ENCODE measurements at places on chromosomes 1 and 21.

DNA sequence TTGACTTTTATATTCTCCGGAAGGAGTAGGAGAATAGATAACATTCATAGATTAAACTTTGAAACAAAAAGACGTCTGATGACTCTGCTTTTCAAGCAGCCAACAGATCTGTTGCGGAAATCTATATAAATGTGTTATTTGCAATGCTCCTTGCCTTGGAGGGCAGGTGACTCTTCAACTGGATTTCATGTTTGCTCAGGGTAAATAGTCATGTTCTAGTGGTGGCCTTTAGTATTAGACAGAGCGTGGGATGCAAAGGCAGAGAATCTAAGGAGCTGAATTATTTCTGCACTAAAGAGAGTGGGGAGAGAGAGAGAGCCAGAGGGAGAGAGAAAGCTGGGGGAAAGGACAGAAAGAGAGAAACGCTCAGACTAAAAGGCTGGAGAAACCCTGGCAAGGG, 454.3 kb downstream of the AJAP1 start:
- no peak for DNase-seq

GRCh38 chr1:244171241-244171985, 120.3 kb downstream of the ZBTB18 start:
- DNase-seq = no peak

- DNase-seq = no peak
Observed at GRCh38 chr1:17094664-17095063, 24.6 kb downstream of the PADI2 start.

DNA sequence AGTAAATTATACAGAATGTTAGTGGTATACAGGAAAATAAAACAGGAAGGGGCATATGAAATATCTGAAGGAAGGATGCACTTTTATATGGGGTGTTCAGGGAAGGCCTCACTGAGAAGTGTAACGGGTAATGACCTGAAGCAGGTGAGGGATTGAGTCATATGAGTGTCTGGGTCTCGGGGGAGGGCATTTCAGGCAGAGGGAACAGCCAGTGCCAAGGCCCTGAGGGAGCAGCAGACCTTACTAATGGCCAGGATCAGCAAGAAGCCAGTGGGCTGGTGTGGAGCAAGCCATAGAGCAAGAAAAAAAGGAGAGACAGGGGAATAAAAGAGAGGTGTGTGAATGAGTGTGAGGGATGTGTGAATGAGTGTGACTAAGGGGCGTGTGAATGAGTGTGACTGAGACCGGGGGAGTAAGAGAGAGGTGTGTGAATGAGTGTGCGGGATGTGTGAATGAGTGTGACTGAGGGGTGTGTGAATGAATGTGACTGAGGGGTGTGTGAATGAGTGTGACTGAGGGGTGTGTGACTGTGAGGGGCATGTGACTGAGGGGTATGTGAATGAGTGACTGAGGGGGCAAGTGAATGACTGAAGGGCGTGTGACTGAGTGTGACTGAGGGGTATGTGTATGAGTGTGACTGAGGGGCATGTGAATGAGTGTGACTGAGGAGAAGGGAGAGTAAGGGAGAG, 107.2 kb downstream of the GLIS1 start:
- DNase-seq = no peak

GRCh38 chr21:33761441-33762036, 119.2 kb downstream of the ITSN1 start:
- no peak for DNase-seq

GRCh38 chr1:63612971-63613370, 19.8 kb downstream of the PGM1 start:
- no peak for DNase-seq

- DNase-seq = no peak
Observed at GRCh38 chr1:156590326-156591180, 1.0 kb upstream of the NAXE start.

Measured in activated CD4-positive, alpha-beta T cell treated with anti-CD3 and anti-CD28 coated beads, Interleukin-2, amount 50 U/mL, for 16 hours (primary cell).